ENCODE measurements at places on chromosomes 13 and 19.

DNA sequence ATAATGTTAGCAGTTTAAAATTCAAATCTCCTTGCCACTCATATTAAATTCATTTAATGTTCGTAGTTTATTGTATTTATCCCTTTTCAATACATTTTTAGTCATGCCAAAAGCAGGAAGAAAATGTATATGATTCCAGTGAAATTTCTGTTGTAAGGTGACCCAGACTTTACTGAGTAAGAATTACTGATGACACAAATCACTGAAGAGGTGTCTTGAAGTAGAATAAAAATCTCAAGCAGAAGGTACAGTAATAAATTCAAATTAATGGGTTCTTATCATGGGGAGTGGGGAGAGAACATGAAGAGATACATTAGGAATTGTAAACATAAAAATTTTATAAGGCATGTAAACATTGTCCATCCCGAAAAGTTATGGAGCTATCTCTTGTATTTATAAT lies 19.9 kb downstream of the STARD13 start:
- no peak overlapping the region for H3K4me3 ChIP-seq
- no peaks in the 10 kb centered on the region for H3K36me3 ChIP-seq
- no peaks in the 10 kb centered on the region for H3K27me3 ChIP-seq
- DNase-seq, result no peak

DNA sequence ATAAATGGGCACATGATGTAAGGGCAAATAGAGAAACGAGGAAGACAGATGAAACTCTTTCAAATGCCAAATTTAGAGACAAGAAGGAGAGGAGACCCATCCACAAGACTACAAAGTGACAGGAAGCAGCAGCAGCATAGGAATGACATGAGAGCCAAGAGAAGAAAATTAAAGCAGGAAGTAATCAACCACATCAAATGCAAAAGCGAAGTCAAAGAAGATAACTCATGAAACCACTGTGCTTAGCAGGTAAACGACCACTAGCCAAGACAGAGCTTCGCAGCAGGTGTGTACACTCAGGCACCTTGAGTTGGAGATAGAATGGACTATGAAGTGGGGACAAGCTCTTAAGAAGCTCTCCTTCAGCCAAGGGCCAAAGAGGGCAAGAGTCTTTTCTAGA lies 64.1 kb downstream of the KLF12 start:
- DNase-seq, result no peak
- no peaks in the 10 kb centered on the region for H3K27me3 ChIP-seq
- no peak overlapping the region for H3K27ac ChIP-seq
- H3K36me3 ChIP-seq, result no peaks in the 10 kb centered on the region
- H3K4me3 ChIP-seq, result no peak overlapping the region

GRCh38 chr13:25775986-25776385 lies 275.8 kb downstream of the SHISA2 start:
- no peak for DNase-seq
- no peaks in the 10 kb centered on the region for H3K4me1 ChIP-seq
- H3K27ac ChIP-seq, result no peak overlapping the region
- no peak overlapping the region for H3K4me3 ChIP-seq

DNA sequence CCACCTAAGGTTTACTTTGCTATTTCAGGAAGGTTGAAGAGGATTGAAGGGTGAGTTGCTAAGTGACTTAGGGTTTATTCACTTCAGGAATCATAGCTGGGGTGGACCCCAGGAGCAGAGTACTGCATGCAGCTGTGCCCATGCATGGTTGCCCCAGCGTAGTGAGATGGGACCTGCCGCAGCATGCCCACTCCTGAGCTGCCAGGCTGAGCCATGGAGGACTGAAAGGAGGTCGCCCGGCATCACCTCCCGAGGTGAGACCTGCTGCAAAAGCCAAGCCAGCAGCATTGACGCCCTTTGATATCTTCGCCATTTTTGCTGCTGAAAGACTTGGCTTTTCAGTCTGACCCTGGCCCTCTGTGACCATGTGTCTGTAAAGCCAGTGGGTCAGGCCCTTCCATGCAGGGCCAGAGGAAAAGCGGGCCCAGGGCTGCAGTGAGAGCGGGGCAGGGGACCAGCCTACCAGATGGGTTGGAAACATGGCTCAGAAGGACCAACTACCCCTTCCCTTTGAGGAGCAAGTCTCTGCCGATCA lies 9.9 kb downstream of the POP4 start:
- H3K27ac ChIP-seq, result no peak overlapping the region
- peaks cover 35% of the 10 kb centered on the region for H3K36me3 ChIP-seq
- H3K27me3 ChIP-seq, result no peaks in the 10 kb centered on the region
- no peak overlapping the region for H3K4me3 ChIP-seq

- H3K4me3 ChIP-seq, result no peak overlapping the region
- H3K4me1 ChIP-seq, result no peaks in the 10 kb centered on the region
- no peak for DNase-seq
- H3K27me3 ChIP-seq, result no peaks in the 10 kb centered on the region
Measured at GRCh38 chr13:76556627-76557026, 329.6 kb downstream of the KCTD12 start.

DNA sequence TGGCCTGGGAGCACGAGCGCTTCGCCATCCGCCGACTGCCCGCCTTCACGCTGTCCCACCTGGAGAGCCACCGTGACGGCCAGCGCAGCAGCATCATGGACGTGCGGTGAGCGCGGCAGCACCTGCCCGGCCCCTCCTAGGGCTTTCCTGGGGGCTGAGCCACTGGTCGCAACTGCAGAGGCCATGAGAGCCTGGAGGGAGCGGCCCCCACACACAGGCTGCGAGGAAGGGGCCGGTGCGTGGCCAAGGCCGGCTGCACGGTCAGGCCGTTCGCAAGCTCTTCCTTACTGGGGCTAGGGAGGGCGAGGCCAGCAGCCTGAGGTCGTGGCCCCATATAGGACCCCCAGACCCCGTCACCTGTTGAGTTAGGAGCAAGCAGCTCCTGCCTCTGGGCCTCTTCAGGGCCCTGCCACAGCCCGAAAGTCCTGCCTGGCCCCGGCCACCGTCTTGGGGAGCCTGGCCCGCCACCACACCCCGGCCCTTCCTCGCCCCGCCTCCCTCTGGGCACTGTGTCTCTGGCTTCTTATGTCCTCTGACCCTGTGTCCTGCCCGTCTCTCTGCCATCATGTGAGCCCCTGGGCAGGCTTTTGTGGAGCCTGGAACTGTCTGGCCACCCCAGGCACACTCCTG lies 19.0 kb downstream of the NCLN start:
- H3K27me3 ChIP-seq, result no peaks in the 10 kb centered on the region
- no peaks in the 10 kb centered on the region for H3K4me1 ChIP-seq
- DNase-seq, result no peak

DNA sequence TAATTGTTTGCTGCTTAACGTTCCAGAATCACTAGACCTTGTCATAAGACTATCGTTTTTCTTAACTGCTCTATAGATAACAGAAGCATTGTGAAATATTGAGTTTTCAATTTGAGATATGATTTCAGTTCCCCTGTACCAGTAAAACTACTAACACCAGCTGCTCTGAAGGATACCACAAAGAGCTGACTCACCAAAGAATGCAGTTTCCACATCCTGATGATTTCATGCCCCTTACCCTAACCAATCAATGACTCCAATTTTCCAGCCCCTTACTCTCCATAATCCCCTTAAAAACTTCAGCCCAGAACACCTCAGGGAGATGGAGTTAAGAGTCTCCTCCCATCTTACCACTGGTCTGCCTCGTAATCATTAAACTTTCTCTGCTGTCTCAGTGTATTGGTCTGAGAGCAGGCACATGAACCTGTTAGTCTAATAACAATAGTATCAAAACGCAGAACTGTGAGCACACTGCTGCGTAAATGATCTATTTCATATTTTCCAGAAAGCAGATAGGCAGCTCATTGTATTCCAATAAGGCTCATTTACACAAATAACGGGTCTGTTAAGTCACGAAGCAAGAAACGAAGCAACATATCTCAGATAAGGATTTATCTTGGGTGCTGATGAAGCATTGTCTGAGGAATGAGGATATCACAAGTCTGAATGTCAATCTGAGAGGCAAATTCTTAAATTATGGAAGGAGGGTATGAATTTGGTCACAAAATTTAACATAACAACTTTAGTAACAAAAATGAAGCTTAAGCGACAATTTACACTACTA lies 14.1 kb upstream of the CCNA1 start:
- peak overlapping the region; percentile 25 for H3K27ac ChIP-seq
- no peaks in the 10 kb centered on the region for H3K36me3 ChIP-seq
- no peak overlapping the region for H3K4me3 ChIP-seq
- no peaks in the 10 kb centered on the region for H3K27me3 ChIP-seq
- H3K4me1 ChIP-seq, result no peaks in the 10 kb centered on the region

GRCh38 chr19:3451451-3451866 lies 28.9 kb downstream of the SMIM24 start:
- peaks cover 11% of the 10 kb centered on the region for H3K4me1 ChIP-seq
- DNase-seq, result no peak
- peak overlapping the region; percentile 83 for H3K27ac ChIP-seq
- H3K27me3 ChIP-seq, result no peaks in the 10 kb centered on the region
- H3K36me3 ChIP-seq, result peaks cover 55% of the 10 kb centered on the region
- H3K4me3 ChIP-seq, result no peak overlapping the region

- H3K4me3 ChIP-seq, result no peak overlapping the region
- no peak overlapping the region for H3K27ac ChIP-seq
- no peak for DNase-seq
- H3K4me1 ChIP-seq, result no peaks in the 10 kb centered on the region
- H3K36me3 ChIP-seq, result no peaks in the 10 kb centered on the region
Measured at GRCh38 chr19:46181388-46181779, 33.3 kb downstream of the IGFL2 start.

- H3K27ac ChIP-seq, result no peak overlapping the region
- no peak for DNase-seq
- no peaks in the 10 kb centered on the region for H3K4me1 ChIP-seq
- no peaks in the 10 kb centered on the region for H3K27me3 ChIP-seq
Measured at GRCh38 chr13:76000131-76000530, 364.0 kb downstream of the LMO7 start.

GRCh38 chr19:9018163-9018875 lies 8.1 kb upstream of the MUC16 start:
- no peaks in the 10 kb centered on the region for H3K4me1 ChIP-seq
- DNase-seq, result no peak
- H3K4me3 ChIP-seq, result no peak overlapping the region
- no peaks in the 10 kb centered on the region for H3K36me3 ChIP-seq

GRCh38 chr13:75173457-75174356 lies 308.3 kb downstream of the TBC1D4 start:
- no peak overlapping the region for H3K4me3 ChIP-seq
- no peaks in the 10 kb centered on the region for H3K27me3 ChIP-seq
- no peaks in the 10 kb centered on the region for H3K36me3 ChIP-seq
- no peaks in the 10 kb centered on the region for H3K4me1 ChIP-seq
- no peak overlapping the region for H3K27ac ChIP-seq

DNA sequence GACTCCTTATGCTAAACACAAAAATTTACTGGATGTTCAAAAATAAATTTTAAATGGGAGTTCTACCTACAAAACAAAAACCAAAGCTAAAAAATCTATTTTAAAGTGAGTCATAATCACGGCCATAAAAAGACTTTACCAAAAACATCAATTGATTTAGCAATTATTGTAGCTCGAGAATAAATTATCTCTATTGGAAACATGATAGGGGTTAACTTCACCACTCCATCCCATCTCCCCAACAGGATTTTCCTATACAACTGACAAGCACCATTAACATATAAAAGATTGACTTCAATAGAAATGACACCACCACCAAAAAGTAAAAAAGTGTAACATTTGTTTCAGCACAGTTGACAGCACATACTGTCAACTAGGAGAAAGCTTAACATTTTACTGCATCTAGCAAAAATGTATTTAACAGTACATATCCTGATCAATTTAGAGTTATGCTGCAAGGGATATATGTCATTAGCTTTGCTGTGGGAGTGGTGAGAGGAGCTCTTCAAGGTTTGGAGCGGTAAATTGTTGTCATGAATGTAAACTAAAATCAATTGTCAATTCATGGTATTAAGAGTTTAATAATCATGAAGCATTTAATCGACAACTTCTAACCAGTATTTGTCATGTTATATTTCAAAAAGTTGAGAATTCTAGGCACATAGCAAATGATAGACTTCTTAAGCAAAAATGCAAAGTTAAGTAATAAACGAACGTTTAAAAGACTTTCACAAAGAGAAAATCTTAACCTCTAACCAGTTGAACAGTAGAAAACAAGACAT lies 3.8 kb downstream of the UBL3 start:
- H3K27me3 ChIP-seq, result no peaks in the 10 kb centered on the region
- H3K4me1 ChIP-seq, result peaks cover 39% of the 10 kb centered on the region
- H3K36me3 ChIP-seq, result no peaks in the 10 kb centered on the region
- H3K4me3 ChIP-seq, result peak overlapping the region; percentile 83
- H3K27ac ChIP-seq, result peak overlapping the region; percentile 98
- no peak for DNase-seq

DNA sequence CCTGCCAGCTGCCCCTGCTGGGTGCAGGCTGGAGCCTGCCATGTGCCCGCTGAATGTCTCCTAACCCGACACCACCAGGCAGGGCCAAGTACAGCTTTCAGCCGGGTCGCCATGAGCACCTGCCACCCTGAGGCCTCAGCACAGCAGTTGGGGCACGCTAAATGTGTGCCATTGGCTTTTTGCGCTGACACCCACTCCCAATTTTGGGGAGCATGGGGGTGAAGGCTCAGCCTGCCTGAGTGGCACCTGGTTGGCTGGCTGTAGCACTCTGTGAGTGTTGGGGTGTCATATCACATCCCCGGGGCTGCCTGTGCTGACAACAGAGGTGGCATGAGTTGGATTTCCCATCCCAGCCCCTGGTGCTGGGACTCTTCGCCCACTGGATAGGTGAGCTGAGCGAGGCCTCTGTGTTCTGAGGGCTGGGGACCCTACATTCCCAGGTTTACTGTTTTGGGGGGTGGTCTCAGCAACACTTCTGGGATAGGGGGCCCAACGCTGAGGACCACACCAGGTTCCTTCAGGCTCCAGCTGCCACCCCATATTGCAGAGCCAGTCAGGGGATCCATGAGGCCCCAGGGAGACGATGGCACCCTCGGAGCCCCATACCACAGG lies 7.2 kb upstream of the RELB start:
- H3K4me3 ChIP-seq, result no peak overlapping the region
- H3K36me3 ChIP-seq, result peaks cover 39% of the 10 kb centered on the region
- DNase-seq, result no peak
- no peak overlapping the region for H3K27ac ChIP-seq
- H3K4me1 ChIP-seq, result no peaks in the 10 kb centered on the region
